Stimulated activated CD4-positive, alpha-beta T cell treated with anti-CD3 and anti-CD28 coated beads, Interleukin-1b, Interleukin-23, amount 100 ng/mL, for 4 hours (primary cell): ENCODE measurements at places on chromosomes 12 and 14.

DNA sequence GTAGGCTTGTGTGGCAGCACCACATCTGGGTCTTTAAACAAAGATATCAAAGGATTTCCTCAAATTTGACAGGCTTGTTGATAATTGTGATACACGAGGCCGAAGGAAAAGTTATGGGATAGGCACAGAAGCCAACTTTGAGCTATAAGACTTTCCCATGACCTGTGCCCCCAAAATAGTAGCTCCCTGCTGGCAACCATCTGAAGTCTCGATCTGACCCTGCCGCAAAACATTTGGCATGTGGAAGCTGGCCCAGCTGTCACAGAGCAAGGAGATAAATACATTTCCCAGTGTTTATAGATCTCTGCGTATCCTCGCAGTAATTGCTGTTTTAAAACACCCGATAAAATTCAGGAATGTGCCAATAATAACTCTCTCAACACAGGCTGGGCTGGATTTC, 26.4 kb upstream of the RGS6 start:
- DNase-seq = no peak

DNA sequence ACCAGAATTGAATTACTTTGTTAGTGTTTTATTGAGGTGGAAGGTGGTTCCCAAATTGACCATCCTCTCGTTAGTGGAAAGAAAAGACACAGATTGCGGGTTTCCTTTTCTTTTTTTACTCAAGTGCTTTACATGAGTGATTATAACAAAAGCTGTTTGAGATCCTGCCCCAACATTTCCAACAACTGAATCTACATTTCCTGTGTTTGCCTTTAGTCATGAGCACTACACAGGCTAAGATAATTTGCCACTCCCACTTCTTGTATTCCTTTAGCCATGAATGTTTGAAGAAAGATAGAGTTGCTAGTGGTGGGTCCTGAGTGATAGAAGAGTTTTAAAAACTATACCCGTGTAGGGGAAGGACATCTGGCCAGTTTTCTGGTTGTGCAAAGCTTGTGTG, 16.0 kb downstream of the RERGL start:
- no peak for DNase-seq

- DNase-seq = no peak
Measured at GRCh38 chr14:92903359-92903758, 19.6 kb upstream of the CHGA start.

DNA sequence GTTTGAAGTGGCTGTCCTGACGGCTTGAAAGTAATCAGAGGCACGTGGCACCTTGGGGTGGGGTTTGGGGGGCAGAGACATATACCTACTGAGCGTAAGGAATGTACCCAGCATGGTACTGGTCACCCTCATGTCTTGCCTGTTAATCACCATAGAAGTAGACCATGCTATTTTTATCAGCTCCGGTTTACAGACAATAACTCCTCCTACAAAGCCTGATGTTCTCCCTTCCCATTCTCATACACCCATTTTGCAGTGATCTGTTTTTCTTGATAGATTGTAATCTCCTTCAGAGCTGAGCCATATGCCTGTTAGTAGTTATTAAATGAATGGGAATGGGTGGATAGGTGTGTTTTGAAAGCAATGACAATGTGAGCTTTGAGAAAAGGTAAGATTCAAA, 10.5 kb downstream of the EVL start:
- DNase-seq = no peak

DNA sequence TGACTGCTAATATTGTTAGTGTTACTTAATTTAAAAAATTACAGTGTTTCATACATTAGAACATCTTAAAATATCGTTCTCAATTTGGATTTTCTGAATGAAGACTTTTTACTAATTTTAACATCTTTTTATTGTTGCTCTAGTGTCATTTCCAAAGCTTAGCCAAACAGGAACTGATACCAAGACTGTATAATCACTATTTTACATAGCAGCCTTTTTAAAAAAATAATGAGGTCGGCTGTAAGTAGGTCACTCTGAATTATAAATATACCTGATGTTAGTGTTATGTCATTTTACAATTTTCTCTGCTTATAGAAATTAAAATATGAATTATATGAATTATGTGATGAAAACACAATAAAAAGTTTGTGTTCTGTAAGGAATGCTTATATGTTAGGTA, 321.5 kb downstream of the TMEM117 start:
- no peak for DNase-seq

DNA sequence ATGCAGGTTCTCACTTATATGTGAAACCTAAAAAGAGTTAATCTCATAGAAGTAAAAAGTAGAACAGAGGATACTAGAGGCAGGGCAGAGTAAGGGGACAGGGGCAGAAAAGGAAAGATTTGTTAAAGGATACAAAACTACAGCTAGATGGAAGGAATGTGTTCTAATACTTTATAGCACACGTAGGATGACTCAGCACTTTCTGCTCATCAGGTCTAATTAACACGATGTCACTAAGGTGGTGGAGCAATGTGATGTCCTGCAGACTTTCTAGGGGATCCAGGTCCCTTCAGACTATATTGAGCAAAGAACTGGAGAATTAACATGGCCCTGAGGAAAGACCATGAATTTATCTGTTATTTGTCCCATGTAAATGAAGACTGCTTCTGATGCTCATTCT, 80.8 kb upstream of the CMKLR1 start:
- no peak for DNase-seq

- no peak for DNase-seq
Measured at GRCh38 chr12:4320497-4320852, 538 bp upstream of the TIGAR start.

DNA sequence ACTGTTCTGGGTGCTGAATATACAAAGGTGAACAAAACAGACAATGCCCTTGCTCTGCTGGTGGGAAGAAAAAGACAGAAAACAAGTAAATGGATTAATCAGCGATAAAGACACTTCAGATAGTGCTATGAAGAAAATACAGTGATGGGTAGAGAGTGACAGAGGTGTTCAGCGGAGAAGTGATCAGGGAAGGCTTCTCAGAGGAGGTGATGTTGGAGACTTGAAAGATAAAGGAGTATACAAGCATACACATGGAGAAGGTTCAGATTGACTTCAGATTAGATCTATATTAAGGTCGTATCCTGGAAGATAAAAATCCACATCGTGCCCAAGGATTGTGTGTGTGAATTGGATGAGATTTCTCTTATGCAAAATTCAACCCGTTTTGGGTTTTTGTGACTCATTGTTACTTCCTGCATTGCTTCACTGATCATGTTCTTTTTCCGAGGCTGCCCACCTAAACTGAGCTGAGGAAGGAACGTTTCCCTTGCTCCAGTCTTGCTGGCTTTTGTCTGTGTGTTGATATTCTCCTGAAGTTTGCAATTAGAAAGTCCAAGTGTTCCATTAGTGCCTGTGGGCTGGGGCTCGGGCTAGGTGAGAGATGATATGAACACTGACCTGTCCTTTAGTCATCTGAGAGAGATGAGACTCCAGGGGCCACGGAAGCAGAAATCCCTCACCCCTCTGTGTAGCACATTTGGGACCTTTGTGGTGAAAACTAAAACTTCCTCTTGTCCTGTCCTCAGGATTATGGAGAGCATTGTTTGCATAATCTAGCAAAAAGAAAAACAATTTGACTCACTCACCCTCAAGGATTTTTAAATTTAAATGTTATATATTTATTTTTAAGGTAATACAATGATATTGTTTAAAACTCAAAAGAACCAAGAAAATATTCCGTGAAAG, 27.6 kb downstream of the PLXNC1 start:
- no peak for DNase-seq

GRCh38 chr12:49796606-49797448, 31.4 kb downstream of the NCKAP5L start:
- DNase-seq = no peak

DNA sequence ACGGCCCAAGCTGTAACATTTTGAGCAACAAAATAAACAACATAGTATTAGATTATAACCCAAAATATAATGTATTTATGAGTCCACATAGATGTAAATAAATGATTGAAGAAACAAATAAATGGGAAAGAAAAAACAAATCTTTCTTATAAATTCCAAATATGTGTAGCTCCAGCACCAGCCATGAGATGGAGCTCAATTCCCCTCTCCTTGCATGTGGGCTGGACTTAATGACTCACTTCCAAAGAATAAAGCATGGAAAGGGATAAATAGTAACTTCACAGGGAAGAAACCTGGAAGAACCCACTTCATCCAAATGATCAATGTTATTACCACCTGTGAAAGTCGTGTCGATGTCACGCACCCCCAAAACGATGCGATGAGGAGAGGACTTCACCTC, 158.8 kb downstream of the RPAP3 start:
- DNase-seq = no peak

DNA sequence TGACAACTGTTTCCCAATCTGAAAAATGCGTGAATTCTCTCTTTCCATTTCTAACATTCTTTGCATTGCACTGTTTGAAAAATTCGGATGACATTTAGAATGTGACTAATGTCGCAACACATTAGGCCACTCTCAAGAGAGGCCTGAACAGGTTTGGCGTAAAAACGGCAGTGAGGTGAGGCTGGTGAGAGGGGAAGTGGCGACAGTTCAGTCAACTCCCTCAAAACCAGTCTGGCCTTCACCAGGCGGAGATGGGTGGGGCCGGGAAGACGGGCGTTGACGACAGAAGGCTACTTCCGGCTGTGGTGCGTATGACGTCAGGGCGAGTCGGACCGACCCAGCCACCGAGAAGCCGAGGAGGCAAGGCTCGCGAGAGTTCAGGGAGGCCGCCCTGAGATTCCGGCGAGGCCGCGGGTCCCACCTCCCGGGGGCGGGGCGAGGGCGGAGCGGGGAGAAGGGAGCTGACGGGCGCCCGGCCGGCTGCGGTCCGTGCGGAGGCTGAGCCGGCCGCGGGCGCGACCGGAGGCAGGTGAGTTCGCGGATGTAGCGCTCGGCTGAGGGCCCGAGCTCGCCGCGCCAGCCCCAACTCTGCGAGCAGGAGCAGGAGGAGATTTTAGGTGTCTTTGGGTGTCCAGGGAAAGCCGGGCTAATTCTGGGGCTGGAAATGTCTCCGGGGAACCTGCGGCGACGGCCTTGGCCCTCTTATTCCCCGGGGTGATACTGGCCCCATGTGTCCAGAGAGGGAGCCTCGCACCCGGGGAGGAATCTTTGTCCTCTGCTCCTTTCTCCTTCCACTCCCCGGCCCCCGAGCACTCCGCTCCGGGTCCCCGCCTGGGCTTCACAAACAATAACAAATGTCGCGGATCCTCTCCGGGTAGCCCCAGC, at the start of gene STK38L:
Gene STK38L, plus strand, starts transcription at position 483 of the 885 bp plus-strand sequence. CDS start 53,435 bp downstream, outside the sequence.
- peak; percentile 98 for DNase-seq

- no peak for DNase-seq
Measured at GRCh38 chr14:29028973-29029582, 262.5 kb downstream of the FOXG1 start.

- DNase-seq = no peak
Measured at GRCh38 chr12:51702587-51702986, 111.6 kb downstream of the SCN8A start.

DNA sequence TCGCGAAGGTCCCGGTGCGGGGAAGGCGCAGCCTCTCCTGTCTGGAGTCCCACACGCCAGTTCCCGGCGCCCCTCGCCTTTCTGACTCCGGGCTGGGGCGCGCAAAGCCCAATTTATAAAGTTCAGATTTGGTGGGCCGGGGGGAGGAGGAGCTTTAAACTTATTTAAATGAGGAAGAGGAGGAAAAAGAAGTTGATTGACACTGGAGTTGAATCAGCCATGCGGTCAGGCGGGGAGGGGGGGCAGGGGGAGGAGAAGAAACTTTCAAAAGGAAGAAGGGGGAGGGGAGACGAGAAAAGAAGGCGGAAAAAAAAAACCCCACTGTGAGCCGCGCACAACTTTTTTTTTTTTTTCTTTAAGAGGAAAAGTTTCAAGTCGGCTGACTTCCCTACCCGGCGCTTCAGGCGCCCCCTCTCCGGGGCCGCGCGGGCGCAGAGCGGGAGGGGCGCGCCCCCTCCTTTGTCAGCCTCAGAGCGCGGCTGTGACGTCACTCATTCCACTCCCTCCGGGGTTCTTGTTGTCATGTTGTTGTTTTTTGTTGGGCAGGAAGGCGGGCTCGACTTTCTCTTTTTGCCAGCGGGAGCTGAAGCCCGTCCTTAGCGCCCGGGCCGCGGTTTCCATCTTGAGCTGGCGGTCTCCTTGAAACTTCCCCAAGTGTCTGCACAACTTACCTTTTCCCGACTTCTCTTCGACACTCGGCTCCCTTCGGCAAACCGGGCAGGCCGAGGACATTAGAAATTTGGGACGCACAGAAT, at the start of gene ZFP36L1:
Gene ZFP36L1, minus strand, starts transcription at position 89 of the 755 bp plus-strand sequence. CDS start 129 bp downstream, outside the sequence.
- peak; percentile 91 for DNase-seq

GRCh38 chr12:74896186-74896585, 313.5 kb downstream of the KCNC2 start:
- no peak for DNase-seq

DNA sequence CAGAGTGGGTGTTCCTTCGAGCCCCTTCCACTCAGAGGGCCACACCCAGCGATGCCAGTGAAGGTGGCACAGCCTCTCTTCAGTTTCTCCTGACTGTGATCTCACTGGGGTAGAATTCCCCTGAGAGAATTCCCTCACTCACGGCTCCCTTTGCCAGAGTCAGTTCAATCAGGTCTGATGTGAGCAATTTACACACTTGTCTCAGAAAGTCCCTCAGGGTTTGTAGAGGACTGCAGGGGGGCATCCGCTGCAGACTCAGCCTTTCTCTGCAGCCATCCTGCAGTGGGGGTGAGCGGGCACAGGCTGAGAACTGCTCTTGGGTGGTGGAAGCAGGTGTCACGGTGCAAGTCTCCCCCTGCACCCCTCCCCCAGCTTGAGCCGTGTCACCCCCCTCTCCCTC, 205.4 kb upstream of the PRMT8 start:
- no peak for DNase-seq

DNA sequence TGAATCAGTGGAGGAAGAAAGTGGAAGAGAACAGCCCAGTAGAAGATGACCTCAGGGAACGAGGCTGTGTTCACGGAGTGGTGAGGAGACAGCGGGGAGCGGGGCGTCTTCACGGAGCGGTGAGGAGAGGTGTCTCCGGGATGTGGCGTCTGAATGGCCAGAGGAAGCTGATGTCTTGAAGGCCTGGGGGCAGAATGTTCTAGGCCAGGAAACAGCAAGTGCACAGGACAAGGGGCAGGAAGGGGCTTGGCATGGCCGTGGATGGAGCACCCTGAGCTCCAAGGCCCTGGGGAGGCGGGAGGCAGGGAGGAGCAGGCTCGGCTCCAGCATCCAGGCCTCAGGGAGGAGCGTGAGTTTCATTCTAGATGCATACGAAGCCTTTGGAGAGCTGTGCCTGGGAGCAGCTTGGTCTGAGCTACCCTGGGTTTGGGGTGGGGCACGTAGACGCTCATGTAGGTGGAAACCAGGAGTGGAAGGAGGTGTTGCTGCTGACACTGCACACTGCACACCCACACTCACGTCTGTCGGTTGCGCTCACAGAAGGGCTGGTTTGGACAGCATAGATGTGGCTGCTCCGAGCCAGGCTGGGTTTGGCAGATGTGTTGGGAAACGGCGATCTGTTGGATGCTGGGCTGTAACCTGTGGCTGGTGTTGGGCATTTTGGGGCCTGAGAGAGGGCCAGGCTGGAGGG, 131.6 kb downstream of the ADGRD1 start:
- DNase-seq = no peak

DNA sequence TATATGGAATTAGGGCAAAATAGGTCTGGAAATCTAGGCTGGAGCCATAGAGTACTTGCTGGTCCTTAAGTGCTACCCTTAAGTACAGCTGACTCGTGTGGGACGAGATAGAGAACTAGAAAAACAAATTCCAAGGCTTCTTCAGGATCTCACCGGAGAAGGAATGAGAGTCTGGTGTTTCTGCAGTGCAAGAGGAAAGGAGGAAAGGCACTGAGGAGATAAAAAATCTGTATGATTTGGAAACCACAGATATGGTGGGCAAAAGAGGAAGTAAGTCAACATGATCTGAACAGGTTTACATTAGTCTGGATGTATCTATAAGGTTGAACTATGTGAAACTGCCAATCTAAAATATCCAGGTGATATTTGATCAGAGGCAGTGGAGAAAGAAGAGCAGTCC, 134.4 kb upstream of the SOX5 start:
- no peak for DNase-seq
